ENCODE measurements at places on chromosomes 13 and 19.

DNA sequence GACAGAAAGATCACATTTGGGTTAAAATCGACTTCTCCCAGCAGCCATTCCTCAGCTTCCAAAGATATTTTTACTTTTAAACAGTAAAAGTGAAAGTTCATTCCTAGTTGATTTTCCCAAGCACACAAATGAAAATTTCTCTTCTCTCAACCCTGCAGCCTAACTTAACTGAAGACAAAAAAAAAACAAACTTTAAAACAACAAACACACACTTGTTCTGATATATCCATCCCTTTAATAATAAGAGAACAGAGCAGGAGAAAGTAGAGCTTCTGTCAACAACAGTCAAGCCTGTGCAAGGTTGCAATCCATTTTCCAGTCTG, 72.9 kb downstream of the STK24 start:
- DNase-seq = no peak

- DNase-seq = no peak
Observed at GRCh38 chr19:23377276-23377675, 18.0 kb downstream of the ZNF91 start.

DNA sequence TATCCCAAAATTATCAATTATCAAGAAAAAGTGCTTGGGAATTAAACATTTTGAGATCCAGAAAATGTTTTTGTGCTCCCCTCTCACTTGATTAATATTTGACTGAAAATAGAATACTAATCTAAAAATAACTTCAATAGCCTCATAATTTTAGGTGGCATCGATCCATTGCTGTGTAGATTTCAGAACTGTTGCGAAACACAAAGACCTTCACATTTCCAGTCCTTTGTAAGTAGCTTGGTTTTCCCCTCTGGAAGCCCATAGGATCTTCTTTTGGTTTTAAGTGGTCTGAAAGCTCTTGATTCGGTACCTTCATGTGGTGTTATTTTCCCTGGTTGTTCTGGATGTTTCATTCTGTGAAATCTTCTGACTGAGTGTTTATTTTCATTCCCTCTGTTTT, 176.5 kb downstream of the NUFIP1 start:
- DNase-seq = no peak

- no peak for DNase-seq
Observed at GRCh38 chr13:44281252-44282000, 92.2 kb upstream of the SERP2 start.

GRCh38 chr13:113275387-113275786, 21.7 kb upstream of the LAMP1 start:
- no peak for DNase-seq

DNA sequence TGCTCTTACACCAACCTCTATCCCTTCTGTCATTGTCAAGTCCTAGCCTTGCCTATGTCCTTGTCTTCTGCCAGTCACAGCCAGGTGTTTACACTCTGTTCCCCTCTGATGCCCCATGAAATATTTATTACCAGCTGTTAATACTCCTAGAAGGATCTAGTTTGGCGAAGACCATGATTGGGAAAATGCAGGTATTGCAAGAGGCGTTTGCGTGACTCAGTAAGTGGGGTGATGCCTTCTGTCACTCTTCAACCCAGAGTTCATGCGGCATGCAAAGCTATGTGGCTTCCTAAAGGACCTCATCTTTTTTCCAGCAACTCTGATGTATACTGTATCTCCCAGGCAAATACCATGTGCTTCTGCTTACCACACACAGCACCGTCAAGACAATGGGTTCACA, 81.8 kb upstream of the GJB6 start:
- no peak for DNase-seq

- DNase-seq = no peak
Observed at GRCh38 chr13:90954605-90955195, 392.8 kb upstream of the MIR17HG start.

- no peak for DNase-seq
Observed at GRCh38 chr13:28246891-28247290, 108.5 kb downstream of the PAN3 start.

- no peak for DNase-seq
Observed at GRCh38 chr13:24274452-24275021, 34.8 kb upstream of the C1QTNF9 start.

- no peak for DNase-seq
Observed at GRCh38 chr13:66803808-66804456, 426.2 kb downstream of the PCDH9 start.

- DNase-seq = no peak
Observed at GRCh38 chr19:33464733-33465115, 56.9 kb downstream of the PEPD start.

DNA sequence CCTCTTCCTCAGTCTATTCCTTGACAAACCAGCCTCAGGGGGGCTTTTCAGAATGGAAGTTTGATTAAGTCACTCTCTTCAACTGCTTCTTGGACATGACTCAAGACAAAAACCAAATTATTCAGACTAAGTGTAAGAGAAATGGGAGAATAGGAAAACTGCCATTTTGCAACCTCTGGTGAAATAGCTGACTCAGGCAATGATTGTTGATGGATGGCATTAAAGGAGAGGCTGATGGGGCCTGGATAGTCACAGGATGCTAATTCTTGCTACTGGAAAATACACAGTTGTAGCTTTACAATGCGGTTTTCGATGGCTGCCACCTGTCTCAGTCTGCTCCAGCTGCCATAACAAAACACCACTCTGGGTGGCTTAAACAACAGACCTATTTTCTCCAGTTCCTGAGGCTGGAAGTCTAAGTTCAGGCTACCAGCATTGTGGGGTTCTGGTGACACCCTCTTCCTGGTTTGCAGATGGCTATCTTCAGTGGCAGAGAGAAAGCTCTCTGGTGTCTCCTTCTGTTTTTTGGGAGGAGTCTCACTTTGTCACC, 6.1 kb downstream of the NOSIP start:
- no peak for DNase-seq

DNA sequence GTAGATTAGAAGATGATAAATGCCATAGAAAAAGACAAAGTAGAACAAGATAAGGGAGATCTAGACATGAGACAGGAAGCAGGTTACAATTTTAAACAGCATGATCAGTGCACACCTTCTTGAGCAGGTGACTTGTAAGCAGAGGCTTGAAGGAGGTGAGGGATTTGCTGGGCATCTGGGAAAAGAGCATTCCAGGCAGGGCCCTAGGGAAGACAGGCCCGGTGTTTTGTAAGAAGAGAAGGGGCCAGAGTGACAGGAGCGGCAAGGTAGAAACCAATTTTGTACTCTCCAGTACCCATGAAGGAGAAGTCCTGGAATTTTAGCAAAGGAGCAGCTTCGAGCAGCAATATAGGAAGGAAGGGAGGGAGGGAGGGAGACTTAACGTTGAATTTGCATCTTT, 296.5 kb downstream of the MZT1 start:
- no peak for DNase-seq

- DNase-seq = no peak
Observed at GRCh38 chr13:35917942-35918645, 213.1 kb downstream of the DCLK1 start.

DNA sequence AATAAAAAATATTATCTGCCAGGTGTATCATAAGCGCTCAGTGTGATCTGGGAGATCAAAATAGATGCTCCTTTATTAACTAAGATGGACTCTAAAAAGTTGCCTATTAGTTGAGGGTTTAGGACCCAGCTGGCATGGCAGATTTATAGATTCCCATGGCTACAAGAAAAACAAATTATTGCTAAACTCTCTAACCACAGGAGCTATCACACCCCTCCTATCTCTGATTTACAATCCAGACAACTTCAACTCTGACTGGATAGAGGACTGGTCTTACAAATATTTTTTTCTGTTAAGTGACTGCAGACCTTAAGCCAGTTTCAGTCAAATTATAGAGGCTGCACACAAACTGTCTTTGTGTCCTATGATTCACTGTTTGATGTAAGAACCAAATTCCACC, 45.4 kb upstream of the MYCBP2 start:
- DNase-seq = no peak

All from activated CD8-positive, alpha-beta memory T cell treated with anti-CD3 and anti-CD28 coated beads for 1 hour (primary cell).